ENCODE measurements at places on chromosomes 6 and 20.

GRCh38 chr6:81933608-81934051 is 181.1 kb upstream of the TENT5A start:
- no peak for DNase-seq

- DNase-seq: peak; percentile 34
Measured at GRCh38 chr20:31566658-31567379, 38.3 kb upstream of the ID1 start.

- no peak for DNase-seq
Measured at GRCh38 chr6:24818346-24818745, 19.6 kb upstream of the ARMH2 start.

- no peak for DNase-seq
Measured at GRCh38 chr6:158143700-158144099, 24.4 kb downstream of the SERAC1 start.

DNA sequence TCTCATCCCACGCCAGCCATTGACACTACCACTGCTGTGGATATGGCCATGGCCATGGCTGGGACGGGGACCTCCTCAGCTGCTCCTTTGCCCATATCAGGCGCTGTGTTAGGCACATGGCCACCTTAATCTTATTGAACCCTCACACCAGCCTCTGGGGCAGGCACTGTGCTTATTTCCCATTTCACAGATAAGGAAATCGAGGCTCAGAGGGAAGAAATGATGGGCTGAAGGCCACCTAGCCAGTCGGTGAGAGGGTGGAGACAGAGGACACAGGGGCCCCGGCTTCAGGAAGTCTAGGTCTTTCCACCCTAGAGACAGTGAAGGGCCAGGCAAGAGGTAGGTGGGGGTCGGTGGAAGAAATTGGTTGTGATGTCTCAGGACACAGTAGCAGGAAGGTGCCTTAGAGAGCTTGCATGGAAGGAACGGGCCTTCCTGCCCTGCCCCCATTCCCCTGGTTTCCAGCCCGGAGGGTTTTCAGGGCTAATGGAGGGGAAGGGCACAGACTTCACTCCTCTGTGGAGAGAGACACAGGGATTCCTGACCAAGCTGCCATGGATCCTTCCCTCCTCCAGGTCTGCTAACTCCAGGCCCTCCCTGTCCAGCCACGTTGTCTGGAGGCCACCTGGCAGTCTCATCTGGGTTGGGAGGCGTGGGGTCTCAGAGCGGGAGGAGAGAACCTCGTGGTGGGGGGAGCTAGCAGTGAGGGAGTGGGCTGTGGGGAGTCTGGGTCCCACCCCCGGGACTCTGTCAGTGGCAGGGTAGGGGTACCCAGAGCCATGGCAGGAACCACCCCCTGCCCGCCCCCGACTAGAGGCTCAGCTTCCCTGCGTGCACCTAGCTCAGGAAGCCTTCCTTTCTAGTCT is 120.4 kb downstream of the VEGFA start:
- DNase-seq: no peak

DNA sequence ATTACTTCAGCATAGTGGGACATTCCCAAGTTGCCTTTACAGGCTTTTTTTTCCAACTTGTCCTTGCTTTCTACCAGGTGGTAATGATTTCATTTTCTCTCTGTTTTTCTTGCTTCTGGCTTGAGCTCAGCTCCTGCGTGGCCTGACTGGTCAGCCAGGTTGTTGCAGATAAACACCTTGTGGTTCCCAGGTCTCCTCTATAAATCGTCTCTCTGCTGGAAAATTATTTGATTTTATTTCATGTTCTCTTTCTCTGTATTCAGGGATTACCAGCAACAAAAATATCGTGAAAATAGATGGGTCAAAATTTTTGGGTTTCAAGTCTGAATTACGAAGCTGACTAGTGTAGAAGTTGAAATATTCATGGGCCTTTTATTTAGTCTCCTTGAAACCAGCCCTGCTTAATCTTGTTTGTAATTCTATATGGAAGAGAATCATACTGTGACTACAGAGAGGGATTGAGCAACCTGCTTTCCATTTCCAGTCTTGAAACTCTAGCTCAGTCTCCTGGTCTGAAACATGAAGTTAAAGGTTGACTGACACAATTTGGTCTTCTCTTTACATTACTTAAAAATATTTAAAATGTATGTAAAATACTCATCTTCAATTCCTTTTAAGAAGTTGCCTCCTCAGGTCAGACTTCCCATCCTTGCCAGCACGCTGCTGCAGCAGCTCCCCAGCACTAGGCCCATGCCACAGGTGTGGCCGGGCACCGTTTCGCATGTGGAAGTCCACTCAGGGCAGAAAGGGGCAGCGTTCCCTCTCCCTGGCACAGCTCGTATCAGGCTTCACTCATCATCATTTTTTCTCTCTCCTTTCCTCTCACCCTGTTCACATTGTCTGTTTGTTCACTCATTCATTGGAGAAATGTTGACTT is 7.1 kb downstream of the DUSP22 start:
- DNase-seq: no peak

DNA sequence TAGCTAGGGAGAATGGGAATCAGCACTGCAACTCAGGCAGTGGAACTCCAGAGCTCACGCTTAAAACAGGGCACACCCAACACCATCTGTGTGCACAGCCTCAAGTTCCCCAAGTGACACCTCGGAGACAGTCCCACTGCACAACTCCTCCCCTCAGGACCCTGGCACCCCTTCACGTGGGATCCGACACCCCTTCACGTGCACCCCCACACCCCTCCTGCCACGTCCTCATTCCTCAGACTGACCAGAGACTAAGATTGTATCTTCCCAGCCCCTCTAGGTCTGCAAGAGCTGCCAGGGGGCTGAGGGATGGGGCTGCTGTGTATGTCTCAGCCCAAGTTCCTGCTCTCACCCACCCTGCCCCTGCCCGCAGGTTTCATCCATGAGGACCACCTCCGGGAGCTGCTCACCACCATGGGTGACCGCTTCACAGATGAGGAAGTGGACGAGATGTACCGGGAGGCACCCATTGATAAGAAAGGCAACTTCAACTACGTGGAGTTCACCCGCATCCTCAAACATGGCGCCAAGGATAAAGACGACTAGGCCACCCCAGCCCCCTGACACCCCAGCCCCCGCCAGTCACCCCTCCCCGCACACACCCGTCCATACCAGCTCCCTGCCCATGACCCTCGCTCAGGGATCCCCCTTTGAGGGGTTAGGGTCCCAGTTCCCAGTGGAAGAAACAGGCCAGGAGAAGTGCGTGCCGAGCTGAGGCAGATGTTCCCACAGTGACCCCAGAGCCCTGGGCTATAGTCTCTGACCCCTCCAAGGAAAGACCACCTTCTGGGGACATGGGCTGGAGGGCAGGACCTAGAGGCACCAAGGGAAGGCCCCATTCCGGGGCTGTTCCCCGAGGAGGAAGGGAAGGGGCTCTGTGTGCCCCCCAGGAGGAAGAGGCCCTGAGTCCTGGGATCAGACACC is 7.6 kb downstream of the MYL9 start:
- no peak for DNase-seq

DNA sequence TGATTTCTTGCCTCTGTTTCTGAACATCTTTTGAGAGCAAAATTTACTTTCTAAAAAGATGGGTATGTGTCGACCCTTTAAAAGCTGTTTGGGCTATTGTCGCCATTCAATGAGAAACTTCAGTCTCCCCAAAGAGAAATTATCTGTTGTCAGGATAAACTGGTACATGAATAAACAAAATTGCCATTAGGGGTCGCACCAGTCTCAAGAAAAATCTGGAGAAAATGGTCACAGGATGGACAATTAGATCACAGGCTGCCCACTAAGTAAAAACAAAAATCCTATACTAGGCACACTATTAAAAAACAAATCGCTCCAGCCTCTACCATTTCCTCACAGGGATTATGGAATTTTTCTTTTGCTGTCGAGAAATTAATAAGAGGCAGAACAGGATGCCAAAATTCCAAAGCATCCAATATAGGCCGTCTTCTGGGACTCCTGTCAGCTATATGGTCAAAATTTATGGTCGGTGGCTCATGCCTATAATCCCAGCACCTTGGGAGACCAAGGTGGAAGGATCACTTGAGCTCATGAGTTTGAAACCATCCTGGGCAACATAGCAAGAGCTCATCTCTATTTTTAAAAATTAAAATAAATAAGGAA is 5.5 kb upstream of the HLA-E start:
- no peak for DNase-seq

GRCh38 chr6:13178107-13178506 is 150.2 kb downstream of the TBC1D7 start:
- DNase-seq: no peak

- DNase-seq: no peak
Measured at GRCh38 chr6:4421837-4422236, 286.5 kb upstream of the ECI2 start.

GRCh38 chr6:3355011-3355357 is 96.2 kb downstream of the PSMG4 start:
- no peak for DNase-seq

DNA sequence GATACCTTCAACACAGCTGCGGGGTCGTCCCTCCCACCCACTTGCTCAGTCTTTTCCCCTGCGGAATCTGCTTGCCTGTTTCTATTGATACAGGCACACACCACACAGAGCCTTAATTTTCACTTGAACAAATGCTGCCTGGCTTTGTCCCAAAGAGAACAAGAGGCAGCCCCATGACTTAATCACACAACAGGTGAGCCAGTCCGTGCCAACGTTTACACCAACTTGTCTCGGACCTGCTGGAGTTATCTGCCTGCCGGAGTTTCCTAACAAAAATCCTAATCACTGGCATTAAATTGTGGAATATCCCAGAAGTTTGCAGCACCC is 186.8 kb upstream of the RREB1 start:
- no peak for DNase-seq

DNA sequence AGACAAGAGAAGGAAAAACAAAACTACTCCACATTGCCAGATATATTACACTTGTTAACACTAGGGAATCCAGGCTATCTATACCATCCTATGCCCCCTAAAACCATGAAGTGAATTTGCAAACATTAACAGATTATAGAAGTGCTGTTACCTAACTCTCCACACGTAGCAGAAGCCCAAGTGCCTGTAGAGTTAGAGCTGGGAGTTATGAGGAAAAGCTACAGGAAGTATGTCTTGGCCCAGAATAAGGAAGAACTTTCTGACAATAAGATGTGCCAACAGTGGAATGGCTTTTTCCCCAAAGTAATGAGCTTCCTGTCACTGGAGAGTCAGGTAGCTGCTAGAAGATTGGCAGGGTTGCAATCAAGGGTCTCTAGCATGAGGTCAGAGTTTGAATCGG is 32.5 kb downstream of the ADGRG6 start:
- no peak for DNase-seq

DNA sequence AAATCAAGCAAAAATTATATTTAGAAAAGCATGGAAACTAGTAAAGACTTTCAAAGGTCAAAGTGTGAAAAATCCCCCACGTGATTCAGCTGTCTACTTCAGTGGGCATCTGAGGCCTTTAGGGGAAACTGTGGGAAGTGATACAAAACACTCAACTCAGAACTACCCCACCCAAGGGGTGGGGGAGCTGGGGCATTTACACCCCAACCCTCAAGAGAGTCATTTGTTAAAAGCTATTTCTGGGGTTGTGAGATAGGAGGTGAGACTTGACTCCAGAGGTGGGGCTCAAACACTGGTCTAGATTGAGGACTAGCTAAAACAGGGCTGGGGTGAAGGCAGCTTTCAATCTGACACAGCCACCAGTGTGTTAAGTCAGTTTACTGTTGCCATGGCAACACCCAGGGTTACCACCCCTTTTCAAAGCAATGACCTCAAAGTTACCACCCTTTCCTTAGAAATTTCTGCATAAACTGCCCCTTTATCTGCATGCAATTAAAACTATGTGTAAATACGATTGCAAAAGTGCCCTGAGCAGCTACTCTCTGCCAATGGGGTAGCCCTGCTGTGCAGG is 9.9 kb upstream of the GTSF1L start:
- peak; percentile 10 for DNase-seq

DNA sequence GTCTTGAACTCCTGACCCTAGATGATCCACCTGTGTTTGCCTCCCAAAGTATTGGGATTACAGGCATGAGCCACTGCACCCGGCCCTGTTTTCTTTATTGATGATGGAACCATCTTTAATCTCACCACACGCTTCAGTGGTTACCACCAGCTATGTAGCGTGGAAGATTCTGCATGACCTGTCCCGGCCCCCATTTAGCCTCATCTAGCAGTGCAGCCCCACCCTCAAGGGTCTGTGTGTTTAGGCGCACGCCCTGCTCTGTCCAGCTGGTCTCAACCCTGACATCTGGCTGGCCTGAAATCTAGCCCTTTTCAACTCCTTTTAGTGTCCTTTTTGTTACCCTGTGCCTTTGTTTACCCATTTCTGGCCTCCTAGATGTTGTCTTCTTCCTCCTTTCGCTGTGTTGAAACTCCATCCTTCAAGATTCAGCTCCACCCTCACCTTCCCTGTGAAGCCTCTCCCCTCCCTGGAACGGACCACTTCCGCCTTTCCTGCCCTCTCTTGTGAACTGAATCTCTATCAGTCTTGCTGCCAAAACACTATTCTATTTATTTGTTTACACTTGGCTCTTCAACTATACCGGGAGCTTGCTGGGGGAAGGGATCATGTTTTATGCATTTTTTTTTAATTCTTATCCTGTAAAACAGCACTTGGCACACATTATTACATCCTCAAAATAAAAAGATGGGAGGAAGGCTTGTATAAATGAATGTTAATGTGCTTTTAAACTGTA is 101.0 kb upstream of the MTHFD1L start:
- no peak for DNase-seq

DNA sequence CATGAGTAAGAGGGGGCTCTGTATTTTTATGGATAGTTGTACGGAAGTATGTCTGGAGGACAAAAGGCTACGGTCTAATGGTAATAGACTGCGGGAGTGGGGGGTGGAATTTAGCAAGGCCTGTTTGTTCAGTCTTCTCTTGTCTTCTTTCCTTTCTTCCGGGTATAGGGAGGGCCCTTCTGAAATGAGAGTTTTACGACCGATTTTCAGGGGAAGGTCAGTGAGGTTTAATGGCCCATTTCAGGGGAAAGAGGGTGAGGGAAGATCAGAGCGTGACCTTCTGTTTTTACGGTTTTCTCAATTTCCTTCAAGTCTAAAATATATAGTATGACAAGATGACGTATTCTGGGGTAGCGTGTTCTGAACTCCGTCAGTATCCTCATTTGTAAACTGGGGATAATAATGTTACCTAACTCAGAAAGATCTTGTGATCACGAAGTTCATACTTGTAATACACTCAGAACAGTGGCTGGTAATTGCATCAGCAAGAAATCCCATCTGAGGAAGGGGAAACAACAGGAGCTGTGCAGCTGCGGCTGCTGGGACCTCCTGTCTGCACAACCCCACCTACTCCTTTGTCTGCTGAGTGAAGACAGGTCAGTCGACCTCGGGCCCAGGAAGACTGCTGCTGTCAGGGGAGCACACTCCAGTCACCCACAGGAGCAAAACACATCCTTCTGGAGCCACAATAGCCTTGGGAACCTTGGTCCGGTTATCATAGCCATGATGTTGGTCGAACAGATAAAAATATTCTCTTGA is 90.4 kb downstream of the MAP3K7 start:
- no peak for DNase-seq

DNA sequence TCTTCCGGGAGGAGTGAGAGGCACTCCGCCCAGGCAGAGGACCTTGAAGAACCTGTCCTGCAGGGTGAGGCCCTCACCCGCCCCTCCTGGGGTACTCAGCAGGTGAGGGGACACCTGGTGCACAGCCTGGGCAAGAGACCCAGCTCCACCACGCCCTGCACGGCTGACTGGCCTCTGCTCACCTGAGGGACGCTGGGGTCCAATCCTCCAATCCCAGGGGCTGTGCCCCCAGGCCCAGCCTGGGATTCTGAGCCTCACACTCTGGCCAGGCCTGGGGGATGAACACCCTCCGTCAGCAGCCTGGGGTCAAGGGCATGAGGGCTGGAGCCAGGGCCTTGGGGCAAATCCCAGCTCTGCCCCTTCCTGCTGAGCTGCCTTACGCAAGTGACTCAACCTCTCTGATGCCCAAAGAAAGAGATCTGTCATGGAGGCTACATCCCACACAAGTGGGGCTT is 149.9 kb upstream of the PTPN1 start:
- no peak for DNase-seq

Data from activated naive CD4-positive, alpha-beta T cell treated with Interleukin-2 at 50 U/mL for 16 hours (primary cell).